ENCODE measurements at places on chromosomes 13 and 19. TPM values are rescaled to one million over a fixed set of nuclear protein-coding genes. Genes with fewer than 3 reads are reported as not detected.
A peak's percentile ranks its signal among the peaks of the same experiment; 100 is the strongest.

DNA sequence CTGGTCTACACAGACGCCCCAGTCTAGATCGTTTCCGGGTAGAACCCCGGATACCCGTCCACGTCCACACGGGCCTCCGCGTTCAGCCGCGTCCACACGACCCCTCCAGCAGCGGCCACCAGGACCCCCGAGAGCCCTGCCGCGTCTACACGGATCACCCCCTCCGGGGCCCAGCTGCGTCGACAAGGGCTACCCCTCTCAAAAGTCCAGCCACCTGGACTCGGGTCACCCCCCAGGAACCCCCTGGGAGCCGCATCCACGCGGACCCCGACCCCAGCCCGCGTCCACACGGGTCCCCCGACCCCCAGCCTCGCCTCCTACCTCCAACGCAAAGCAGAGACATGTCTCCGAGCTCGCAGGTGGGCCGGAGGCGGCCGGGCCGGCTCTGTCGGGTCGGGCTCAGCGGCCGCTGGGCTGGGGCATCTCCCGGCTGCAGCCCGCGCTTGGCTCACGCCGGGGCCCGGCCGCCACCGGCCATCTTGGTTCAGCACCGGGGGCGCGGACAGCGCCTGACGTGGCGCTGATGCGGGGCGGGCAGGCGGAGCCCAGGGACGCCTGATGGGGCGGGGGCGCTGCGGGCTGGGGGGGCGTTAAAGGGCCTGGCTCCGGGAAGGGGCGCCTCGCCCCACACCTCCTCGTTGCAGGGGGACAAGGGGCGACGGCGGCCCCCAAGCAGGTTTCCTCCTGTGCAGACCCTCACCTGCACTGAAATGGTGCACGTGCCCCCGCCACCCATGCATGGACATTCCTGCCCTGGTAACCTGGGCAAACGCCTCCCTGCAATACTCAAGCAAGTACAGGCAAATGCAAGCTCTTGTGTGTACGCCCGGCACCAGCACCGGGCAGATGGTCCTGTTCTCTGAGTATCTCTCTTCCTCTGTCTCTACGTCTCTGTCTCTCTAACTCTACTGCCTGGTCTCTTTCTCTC, at the start of gene UNC13A:
Gene UNC13A, minus strand, starts transcription at position 498 of the 928 bp plus-strand sequence. Its CDS starts 155 bp downstream, at position 343.
- DNase-seq = peak; percentile 48

DNA sequence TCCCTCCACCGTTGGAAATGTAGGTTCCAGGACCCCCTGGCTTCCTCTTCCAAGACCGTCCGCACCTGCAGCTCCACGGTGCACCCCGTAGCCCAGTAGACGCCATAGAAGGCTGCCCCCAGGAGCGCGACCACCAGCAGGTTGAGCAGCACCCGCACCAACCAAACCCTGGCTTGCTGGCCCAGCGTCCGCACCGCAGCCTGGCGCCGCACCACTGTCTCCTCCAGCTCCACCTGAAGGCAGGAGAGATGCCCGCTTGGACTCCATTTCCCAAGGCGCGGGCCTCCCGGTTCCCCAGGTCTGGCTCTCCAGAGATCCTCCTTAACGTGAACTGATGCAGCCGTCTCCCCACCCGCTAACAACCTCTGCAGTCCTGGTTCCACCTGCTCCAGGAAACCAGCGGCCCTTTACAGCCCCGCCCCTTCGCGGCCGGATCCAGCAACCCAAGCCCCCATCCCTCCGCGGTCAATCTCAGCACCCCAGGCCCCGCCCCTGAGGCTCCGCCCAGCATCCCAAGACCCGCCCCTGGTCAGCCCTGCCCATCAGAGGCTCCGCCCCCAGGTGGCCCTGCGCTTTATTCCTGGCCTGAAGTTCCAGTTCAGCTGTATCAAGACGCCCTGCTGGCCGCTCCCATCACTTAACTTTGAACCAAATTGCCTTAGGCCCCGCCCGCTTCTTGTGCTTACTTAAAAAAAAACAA, 5.0 kb upstream of the LENG1 start:
- DNase-seq = no peak

DNA sequence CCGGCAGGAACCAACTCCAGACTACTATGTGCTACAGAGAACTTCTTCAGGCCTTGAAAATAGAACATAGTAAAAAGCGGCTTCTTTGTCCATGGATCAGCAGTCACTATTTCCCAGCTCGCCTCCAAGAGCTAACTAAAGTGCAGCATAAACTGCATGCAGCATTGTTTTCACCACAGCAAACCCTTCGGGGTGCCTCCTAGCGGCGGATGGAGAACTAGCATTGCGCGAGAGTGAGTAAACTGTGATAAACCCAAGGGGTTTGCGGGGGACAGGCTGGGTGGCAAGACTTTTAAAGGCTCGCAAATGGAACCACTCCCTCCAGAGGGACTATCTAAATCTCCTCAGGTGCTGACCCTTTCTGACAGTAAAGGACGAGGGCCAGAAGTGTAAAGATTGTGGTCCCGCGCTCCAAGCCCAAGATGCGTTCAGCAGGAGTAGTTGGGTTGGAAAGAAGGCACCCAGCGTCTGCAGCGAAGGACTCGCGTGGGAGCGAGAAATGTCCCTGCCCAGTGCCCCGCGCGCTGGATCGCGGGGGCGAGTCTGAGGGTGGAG, 21.5 kb upstream of the SGCG start:
- no peak for DNase-seq

PTGER1 gene
- total RNA-seq = not detected

DNA sequence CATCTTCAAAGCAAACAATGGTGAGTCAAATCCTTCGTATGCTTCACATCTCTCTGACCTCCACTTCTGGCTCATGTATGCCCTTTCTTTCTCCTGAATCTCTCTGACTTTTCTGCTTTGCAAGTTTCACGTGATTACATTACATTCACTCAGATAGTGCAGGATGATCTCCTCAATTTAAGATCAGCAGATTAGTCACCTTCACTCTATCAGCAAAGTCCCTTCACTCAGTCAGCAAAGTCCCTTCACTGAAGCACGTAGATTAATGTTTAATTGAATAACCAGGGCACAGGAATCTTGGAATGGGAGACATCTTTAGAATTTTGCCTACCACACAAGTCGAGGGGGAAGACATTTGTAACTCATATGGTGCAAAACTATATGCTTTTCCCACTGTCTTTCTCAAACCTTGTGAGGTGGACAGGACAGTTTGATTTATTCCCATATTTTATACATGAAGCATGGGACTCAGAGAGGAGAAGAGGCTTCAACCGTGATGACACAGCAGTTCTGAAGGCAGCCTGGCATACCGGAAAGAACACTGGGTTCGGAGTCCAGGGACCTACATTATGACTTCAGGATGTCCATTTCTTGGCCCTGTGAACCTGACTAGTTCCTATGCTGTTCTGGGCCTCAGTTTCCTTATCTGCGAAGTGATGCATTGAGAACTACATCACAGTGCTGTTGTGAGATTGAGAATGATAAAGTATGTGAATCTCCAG, 23.3 kb downstream of the SIGLECL1 start:
- DNase-seq = no peak

- DNase-seq = no peak
Measured at GRCh38 chr13:112931028-112931934, 37.7 kb upstream of the MCF2L start.

- no peak for DNase-seq
Measured at GRCh38 chr13:112194579-112194978, 127.6 kb downstream of the SOX1 start.

DNA sequence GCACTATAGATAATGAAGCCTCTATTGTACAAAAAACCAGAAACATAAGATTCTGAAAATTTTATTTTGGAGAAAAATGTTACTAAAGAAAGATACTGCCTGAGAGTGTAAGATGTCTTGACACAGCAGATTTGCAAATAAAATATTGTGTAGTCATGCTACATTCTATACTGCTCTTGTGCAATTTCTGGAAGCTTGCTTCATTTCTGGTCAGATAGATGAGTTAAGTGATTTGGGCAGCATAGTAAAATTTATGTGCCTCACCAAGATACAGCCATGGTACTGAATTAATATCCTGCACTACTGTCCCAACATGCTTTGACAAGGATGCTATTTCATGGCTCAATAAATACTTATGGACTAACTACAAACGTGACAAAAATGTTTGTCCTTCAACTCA, 55.1 kb upstream of the STARD13 start:
- DNase-seq = no peak

GRCh38 chr13:114064450-114065140, 67.8 kb downstream of the RASA3 start:
- no peak for DNase-seq

DNA sequence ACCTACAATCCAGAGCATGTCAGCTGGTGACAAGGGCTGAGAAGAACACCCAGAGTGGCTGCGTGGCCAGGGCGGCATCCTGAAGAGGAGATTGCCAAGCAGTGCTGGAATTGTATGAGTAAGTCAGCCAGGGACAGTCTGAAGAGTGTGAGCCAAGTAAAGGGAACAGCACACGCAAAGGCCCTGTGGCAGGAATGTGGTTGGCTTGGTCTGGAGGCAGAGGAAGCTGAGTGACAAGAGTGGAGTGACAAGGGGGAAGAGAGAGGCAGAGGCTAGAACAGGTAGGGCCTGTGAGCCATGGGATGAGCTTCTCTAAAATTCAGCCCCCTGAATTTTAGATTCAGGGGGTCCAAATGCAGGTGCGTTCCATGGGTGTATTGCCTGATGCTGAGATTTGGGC, 53.7 kb upstream of the UQCRFS1 start:
- DNase-seq = no peak

DNA sequence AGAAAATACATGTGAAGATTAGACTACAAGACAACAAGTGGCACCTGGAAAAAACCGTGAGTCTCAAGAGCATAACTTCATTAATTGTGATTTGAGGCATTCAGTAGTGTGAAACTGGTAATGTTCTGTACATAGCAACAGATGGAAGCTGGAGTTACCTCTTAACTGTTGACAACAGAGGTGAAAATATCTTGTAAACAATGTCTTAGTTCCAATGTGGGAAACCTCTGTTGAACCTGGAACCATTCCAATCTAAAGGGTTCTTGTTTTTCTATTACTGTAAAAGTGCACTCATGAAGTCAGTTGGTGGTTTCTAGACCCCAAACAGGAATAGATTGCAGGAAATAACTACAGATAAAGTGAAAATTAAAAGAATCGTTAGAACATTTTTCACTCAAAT, 728.4 kb downstream of the SLITRK1 start:
- DNase-seq = no peak

DNA sequence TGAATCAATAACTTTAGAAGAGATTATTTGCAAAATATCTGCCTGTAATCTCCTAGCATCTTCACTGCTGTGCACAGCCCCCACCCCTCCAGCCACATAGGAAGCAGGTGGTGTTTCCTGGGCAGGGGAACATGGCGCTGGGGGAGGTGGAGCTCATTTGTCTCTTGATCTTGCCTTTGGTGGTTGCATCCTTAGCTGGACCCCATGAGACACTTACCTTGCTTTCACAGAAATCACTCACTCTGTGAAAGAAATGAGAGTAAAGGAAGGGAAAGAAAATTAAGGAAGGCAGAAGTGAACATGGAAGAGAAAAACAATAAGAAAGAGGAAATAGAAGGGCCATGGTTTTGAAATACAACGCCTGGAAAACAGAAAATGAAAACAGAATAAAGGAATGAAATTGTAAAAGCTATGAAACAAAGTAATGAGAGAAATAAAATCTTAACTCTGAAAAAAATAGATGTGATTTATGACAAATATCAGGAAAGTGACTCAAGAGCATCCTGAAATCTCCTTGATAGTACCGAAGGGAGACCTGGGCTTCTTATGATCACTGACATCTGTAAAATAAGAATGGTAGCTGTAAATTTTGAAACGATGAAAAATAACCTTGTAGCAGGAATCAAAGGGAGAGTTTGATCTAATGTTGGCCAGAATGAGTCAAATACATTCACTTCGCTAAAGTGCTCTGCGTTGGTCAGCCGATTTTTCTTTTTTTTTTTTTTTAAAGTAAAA, 17.2 kb upstream of the RNASEH2B start:
- no peak for DNase-seq

LILRA6 gene
- total RNA-seq = not detected

KCNRG gene
- total RNA-seq = 3.1 TPM

C5AR1 gene
- 1.7 TPM for total RNA-seq

DNA sequence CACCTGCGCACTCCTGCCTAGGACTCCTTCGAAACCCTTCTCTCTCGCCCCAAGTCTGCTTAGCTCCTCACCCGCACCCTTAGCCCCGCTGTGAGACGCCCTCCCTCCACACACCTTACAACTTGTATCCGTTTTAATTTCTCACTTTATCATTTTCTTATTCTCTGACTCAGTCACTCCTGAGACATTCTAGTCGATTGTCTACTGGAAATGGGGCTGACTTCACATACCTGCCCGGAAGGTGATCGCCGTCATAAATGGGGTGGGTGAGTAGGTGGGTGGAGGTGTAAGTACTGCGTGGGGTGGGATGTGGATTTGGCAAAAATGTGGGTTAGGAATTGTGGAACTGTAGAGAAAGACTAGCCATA, 714 bp downstream of the NDFIP2 start:
- DNase-seq = peak; percentile 15

PBX4 gene
- total RNA-seq = 19.4 TPM

GRCh38 chr19:17718550-17718946, 732 bp upstream of the MAP1S start:
- DNase-seq = no peak

DNA sequence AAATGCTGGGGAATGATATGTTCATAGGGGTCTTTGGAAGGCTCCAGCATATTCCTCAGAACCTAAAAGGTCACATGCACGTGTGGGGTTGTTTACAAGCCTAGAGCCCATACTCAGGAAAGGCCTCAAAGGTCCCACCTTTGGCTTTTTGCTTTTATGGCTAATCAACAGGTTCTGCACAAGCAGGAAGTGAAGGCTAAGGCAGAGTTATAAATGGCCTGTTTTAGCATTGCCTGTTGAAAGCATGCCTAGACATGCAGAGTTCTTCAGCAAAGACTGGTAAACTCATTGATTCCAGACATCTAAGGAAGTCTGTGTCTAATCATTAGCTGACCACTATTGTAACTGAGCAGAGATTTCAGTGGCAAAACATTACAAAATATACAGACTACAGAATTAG, 198.3 kb downstream of the KCNRG start:
- DNase-seq = no peak

DNA sequence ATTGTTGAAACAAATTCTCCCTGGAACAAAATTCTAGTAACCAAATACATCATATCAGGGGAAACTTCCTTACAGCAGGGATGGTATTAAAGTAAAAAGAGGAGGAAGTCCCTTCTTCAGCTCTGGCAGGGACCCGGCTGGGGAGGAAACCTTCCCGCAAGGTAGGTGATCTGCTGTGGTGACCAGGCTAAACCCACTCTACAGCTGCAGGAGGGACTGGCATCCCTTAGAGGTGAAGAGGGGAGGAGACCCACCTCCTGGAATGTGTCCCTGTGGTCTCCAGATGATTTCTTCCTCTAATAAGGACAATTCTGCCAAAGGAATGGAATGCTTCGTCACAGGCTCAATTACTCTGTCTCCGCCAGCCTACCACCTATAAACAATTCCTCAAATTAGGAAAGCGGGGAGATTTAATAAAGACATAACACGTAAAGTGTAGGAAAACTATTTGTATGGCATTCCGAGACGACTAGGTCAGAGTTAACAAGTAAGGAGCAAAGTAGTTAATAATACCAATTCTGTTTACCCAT, 637 bp upstream of the PDS5B start:
- DNase-seq = peak; percentile 16

- DNase-seq = peak; percentile 60
Measured at GRCh38 chr19:1690699-1691307, 38.4 kb upstream of the TCF3 start.
